ENCODE measurements at places on chromosomes 12 and 14. TPM values are rescaled to one million over a fixed set of nuclear protein-coding genes. Genes with fewer than 3 reads are reported as not detected.

- no peak for DNase-seq
Measured at GRCh38 chr12:71183018-71183417, 25.2 kb upstream of the TSPAN8 start.

DNA sequence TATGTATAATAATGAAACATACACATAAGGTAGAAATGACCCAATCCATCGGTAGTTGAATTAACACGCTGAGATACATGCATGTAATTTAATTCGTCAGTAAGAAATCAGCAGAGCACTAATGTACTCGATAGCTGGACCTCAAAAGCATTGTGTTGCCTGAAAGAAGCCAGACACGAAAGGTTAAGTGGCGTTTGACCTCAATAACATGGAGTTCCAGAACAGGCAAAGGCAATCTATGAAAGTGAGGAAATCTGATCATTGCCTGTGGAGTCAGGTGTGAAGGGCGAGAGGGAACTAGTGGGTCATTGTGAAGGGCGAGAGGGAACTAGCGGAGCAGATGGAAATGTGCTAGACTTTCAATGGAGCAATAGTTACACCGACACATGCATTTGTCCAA is 970.4 kb upstream of the TMEM132C start:
- DNase-seq, result no peak

DNA sequence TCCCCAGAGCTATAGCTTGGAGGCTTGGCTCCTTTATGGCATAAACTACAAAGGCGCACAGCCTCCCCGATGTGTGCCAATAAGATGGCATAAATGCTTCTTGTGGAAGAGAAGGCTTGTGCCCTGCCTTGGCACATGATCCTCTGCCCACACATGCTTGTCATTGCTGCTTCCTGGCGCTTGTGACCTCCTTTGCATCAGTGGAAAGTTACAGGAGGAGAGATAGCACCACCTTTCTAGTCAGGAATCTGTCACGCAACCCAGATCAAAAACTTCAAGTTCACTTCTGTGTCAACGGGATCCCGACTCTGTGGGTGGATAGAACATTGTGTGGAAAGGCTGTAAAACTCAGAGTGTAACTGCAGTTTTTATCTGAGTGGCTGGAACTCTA is 183.8 kb upstream of the HIF1A start:
- peak; percentile 56 for DNase-seq

The STON2 gene
- 29.9 TPM for total RNA-seq

The NUBPL gene
- 12.0 TPM for total RNA-seq

All from cerebellum (tissue), 4 donors.